ENCODE measurements at places on chromosomes 4 and X.

DNA sequence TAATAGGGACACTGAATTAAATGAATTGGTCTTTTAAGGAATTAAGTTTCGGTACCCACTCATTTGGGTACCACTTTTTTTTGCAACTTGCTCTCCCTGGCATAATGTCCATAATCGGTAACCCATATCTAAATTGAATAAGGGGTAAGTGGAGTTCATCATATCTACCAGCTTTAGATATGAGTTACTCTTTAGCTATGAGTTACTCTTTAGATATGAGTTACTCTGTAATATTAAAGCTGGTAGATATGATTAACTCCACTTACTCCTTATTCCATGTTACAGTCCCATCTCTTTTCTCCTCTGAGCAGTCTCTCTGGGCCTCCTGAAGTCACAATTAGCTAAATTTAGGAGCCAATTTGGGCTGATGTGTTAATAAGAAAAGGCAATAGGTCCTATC, 85.7 kb downstream of the TEX13C start:
- no peak for DNase-seq

DNA sequence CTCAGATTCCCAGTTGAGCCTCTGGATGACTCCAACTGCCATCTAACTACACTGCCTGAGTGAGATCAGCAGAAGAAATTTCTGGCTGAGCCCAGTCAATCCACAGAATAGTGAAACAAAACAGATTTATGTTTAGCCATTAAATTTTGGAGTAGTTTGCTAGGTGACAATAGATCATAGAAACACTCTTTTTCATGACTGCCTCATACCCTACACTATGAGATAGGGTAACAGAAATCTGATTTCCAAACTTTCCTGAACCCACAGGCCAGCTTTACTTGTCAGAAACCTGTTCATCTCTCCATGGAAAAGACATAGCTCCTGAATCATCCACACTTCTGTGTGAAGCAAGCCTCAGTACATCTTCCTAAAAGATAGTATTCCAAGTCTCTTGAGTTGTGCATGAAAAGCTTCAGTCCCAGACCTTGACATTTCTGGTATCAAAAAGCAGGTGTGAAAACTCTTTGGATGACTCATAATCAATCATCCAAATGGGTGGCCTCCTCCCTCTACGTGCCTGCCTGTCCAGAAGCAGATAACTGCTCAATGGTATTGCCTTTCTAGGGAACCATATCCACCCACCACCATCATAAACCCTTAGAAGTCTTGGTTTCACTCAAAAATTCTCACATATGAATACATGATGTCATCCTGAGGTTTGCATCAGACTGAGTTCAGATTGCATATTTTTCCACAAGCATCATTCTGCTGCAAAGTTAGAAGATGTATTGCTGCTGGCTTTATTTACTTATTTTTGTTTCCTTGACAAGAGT, 47.5 kb upstream of the RAP2C start:
- DNase-seq: no peak

GRCh38 chr4:57136281-57136680, 26.1 kb upstream of the IGFBP7 start:
- peak; percentile 21 for DNase-seq

DNA sequence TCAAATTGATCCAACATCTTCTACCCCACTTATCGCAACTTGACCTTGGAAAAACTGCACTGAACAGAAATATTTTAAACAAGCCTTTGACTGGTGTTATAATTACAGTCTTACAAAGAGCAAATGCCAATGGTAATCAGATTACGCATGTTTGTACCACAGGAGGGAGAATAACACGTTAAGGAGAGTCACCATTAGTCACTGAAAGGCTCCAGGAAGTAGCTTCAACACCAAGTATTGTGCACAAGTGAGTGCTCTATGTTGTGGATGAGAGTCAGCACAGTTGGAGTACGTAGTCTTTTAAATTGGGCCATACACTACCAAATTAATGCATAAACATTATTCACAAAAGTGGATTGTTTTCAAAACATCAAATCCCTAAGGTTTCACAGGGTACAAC, 1081.5 kb upstream of the TENM3 start:
- DNase-seq: peak; percentile 42

- no peak for DNase-seq
These were observed 10.1 kb downstream of the GDPD2 start for GRCh38 chrX:70432936-70433847.

- DNase-seq: no peak
These were observed 320.3 kb upstream of the TECRL start for GRCh38 chr4:64729561-64729960.

GRCh38 chrX:123339221-123339905, 155.3 kb downstream of the GRIA3 start:
- no peak for DNase-seq

DNA sequence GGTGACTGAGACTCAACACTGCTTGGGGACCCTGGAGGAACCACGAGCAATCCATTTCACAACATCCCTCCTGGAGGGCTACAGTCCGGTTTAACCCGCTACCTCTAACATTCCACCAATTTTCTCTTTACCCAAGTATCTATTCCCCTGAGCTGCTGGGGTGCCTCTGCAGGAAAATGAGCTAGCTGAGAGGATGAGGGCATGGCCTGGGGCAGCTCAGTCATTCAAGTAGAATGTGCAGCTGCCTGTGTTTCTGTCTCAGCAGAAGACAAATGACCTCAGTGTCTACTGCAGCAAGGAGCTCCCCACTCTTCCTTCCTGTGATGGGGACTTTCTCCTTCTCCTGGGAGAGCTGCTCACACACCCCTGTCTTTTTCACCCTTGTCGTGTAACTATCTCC, 120.8 kb downstream of the ZNF518B start:
- DNase-seq: no peak

GRCh38 chrX:1794586-1794985, 179.7 kb downstream of the ASMT start:
- DNase-seq: no peak

DNA sequence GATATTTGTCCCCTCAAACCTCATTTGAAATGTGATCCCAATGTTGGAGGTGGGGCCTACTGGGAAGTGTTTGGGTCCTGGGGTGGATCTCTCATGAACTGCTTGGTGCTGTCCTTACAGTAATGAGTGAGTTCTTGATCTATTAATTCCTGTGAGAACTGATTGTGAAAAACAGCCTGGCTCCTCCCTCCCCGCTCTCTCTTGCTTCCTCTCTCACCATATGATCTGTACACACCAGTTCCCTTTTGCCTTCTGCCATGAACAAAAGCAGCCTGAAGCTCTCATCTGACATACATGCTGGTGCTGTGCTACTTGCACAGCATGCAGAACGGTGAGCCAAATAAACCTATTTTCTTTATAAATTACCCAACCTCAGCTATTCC, 11.2 kb upstream of the YIPF7 start:
- DNase-seq: no peak

DNA sequence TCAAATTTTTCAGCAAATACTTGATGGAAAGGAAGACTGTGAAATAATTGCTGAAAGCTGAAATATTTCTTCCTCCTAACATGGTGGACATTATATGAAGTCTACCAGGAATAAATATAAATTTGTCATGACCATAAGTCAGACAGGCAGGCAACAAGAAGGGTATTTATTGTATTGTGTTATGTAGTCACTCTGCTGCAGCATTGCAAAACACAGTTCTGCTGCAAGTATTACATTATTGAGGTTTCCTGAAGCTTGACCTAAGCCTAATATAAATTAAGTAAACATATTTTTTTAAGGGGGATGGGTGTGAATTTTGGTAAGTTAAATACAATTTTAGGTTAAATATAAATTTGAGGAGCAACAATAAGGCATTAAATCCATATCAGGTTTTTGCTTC, 60.2 kb upstream of the MAOA start:
- DNase-seq: no peak

DNA sequence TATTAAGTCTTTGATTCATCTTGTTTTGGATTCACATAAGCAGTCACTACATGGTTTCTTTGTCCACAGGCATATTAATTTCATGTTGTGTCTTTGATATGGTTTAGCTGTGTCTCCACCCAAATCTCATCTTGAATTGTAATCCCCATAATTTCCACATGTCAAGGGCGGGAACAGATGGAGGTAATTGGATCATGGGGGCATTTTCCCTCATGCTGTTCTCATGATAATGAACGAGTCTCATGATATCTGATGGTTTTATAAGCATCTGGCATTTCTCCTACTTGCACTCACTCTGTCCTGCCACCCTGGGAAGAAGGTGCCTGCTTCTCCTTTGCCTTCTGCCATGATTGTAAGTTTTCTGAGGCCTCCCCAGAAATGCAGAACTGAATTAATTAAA, 1811.2 kb upstream of the PCDH10 start:
- no peak for DNase-seq

DNA sequence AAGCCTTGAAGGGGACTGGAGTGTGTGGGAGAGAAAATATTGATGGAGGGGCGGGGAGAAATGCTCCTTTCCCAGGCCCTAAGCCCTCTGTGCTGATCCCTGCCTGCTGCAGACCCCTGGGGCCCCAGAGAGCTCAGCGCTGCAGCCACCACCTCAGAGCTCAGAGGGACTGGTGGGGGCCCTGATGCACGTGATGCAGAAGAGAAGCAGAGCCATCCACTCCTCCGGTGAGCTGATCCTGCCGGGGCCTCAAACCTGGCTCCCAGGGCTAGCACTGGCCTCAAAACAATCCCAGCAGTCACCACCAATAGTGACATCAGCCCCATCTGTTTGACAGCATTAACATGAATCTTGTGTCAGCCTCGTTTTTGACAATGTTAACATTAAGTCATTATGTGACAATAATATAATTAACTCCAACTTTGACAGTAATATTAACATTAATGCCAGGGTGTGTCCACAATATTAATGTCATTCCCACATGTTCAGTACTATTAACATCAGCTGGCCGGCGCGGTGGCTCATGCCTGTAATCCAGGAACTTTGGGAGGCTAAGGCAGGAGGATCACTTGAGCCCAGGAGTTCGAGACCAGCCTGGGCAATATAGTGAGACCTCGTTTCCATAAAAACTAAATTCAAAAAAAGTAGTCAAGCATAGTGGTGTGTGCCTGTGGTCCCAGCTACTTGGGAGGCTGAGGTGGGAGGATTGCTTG, 5.8 kb downstream of the WAS start:
- DNase-seq: no peak

DNA sequence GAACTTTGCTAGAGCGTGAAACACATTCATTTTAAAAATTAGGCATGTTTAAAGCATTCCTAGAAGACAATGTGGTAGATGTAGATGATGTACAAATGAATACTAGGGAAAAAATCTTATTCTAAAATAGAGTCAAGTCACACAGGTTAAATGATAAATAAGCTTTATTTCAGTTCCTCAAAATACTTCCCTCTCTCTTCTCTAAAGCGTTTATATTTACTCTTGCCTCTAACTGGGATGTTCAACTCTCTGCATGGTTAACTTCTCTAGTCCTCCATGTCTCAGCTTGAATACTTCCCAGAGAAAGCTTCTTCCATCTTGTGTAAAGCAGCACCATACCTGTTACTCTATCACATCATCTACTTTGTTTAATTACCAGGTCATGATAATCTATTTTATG, 30.9 kb upstream of the GLRA3 start:
- no peak for DNase-seq

- no peak for DNase-seq
These were observed 378.6 kb upstream of the EPHA5 start for GRCh38 chr4:66048861-66049260.

GRCh38 chr4:20520901-20521300, 179.4 kb upstream of the PACRGL start:
- peak; percentile 34 for DNase-seq

DNA sequence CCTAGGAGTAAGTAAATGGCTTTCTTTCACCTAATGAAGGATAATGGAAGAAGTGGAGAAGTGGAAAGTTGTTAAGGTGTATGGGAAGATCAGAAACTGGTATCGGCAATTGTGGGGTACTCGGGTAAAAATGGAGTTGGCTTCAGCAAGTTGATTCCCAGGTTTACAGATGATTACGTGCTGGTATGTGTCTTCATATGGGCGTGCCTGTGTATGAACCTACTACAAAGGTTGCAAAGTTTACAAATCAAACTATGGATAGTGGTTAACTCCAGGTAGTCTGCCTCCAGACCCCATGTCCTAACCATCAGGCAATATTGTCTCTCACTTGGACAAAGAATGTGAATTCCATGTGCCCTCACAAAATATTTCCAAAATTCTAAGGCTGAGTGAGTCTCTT, 773 bp downstream of the TLR3 start:
- DNase-seq: no peak

DNA sequence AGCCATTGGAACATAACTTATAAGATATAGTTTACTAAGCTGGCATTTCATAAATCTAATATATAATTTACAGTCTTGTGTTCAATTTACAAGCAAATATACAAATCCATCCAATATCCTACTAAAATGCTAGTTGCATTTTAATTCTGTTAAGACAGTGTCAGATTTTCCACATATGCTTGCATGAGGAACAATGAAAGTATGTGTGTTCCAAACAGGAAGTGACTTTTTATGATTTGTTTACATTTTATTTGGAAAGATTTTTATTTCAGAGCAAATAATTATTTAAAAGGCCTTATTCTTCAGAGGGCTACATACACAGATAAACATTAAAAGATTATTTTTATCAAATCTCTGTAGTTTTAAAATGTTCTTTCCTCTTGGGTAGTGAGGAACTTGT, 130.1 kb downstream of the KLHL34 start:
- DNase-seq: no peak

- no peak for DNase-seq
These were observed 942.9 kb upstream of the PABPC4L start for GRCh38 chr4:135144498-135144897.

- no peak for DNase-seq
These were observed 83.1 kb upstream of the CLCN4 start for GRCh38 chrX:10073671-10074070.

- no peak for DNase-seq
These were observed 47.5 kb downstream of the CYTL1 start for GRCh38 chr4:4971796-4972195.

DNA sequence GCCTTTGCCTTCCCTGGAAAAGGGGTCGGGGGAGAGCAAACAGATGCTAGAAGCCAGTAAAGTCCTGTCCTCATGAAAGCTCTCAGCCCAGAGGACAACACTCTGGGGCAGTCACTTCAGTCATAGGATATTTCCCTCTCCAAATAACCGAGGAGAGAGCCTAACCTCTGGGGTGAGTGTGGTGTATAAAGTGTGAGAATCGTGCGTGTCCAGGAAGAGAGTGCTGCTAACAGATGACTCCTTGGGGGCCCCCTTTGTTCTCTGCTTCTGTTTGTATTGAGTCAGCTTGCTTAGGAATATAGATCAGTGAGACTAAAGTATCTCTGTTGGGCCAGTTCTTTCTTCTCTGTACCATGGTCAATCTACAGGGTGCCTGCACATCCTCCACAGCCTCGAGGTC, 247.2 kb downstream of the PALLD start:
- no peak for DNase-seq

- DNase-seq: peak; percentile 20
These were observed 25.1 kb downstream of the PIR start for GRCh38 chrX:15468036-15468435.

All from retinal pigment epithelial cell (primary cell).